Pancreas (tissue), 10 donors: ENCODE measurements at places on chromosomes 6 and 20.

GRCh38 chr6:150129616-150130505, 13.0 kb upstream of the PPP1R14C start:
- DNase-seq: no peak

- no peak for DNase-seq
Measured at GRCh38 chr20:50368813-50369224, 141.4 kb upstream of the PTPN1 start.

- DNase-seq: no peak
Measured at GRCh38 chr6:154428897-154429296, 72.3 kb upstream of the IPCEF1 start.

DNA sequence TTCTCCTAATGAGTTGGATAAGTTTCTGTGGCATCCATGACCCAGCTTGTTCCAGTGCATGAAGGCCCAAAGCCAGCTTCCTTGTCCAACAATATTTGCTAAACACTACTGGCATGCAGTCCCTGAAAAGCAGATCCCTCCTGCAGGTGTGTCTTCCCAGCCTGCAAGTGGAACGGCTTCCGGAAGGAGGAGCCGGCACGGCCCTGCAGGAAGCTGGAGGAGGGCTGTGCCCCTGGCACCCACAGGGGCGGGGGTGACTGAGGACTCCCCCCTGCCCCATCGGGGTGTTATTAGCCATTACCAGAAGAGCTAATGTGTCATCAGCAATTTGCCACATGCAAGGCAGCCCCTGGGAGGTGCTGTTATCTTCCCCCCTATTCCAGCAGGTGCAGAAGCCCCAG, 27.4 kb downstream of the NPEPL1 start:
- no peak for DNase-seq

- DNase-seq: no peak
Measured at GRCh38 chr6:159056003-159056402, 11.2 kb upstream of the TAGAP start.

DNA sequence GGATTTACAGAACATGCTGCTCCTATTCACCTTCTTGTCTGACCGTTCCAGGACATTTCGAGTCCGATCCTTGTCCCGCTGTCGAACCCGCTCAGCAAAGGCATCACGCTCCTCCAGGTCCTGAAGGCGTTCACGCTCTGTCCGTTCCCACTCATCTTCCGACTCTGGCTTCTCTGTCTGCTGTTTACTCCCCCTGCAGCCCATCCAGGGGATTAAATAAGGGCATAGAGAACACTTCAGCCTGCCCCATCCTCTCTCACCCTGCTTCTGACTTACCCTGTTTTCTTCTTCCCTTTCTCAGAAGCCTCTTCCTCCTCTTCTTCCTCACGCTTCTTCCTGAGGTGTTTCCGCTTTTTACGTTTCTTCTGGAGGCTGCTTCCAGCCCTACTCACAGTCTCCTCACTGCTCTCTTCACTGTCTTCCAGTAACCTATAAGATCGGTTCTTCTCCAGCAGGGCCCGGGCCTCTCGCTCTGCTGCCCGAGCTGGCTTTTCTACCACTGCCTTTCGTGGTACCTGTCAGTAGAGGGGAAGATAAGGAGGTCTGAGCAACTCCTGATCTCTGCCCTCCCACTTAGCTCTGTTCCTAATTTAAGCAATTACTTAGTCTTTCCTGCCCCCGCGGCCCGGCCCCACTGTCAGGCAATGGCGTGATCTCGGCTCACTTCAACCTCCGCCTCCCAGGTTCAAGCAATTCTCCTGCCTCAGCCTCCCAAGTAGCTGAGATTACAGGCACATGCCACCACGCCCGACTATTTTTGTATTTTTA, 1.9 kb downstream of the DHX16 start:
- DNase-seq: no peak

GRCh38 chr6:138959521-138959920, 28.5 kb downstream of the REPS1 start:
- DNase-seq: no peak

DNA sequence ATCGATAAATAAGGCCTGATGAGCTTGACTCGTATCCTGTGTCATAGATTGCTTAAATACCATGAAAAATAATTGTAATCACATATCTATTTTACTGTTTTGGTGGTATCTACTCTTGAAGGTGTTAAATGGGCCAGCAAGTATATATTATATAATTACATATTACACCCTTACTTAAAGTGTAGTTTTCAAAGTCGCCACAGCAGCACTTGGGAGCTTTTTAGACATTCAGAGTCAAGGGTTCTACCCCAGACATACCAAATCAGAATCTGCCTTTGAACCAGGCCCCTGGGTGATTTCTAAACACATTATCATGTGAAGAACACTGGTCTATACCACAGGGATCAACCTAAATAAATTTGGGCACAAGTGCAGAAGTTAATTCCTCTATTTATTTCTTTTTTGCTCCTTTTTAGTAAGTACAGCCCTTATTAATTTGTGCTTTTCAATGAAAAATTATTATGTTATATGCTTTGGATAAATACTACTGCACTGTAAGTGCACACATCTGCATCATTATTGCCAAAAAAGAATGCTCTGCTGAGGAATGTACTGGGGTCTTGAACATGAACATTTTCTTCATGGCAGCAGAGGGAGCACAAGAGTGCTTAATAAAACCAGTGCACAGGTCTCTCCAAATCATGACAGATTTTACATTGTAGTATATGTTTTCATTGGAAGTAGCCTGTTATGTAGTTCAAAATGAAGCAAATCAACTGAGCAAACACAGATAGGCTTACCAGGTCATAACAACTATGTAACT, 3.1 kb upstream of the ATXN1 start:
- no peak for DNase-seq

DNA sequence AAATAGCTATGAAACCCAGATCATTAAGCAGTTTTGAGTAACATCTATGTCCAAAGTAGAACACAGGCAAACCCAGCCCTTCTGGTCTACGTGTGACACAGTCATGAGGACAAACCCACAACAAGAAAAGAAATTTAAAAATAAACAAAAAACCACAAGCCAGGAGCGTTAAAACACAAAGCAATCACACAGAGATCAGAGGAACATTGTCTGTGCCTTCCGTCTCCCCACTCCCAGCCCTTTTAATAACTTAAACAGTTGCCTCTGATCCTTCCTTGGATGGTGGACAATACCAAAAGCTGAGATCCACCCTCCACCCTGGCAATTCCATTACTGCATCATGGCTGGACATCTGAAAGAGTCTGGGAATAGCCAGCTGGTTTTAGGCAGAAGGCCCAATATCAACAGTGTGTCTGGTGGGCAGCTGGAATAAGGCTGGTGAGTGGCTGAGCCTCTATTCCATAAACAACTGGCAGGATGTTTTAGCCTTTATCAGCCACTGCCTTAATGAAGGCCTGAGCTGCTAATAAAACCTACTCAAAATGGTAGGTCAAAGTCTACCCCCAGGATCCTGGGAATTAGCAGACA, 15.7 kb upstream of the LAMA4 start:
- DNase-seq: no peak
